ENCODE measurements at places on chromosomes 7 and 10.
A peak's percentile ranks its signal among the peaks of the same experiment; 100 is the strongest.

DNA sequence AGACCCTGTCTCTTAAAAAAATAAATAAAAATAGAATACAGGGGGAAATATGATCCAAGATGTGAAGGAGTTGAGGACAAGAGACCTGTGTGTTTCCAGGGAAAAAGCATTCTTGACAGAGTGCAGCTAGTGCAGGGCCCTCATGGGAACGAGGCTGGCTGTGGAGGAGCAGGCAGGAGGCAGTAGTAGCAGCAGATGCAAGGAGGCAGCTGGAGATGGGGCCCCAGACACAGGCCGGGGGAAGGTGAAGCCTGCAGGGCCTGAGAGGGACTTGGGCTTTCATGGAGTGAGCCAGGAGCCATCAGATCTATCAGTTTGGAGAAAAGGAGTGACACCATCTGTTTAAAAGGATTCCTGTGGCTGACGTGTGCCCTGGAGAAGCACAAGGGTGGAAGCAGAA lies 71.4 kb upstream of the ZNF438 start:
- no peak overlapping the region for H3K27ac ChIP-seq
- no peaks in the 10 kb centered on the region for H3K27me3 ChIP-seq
- H3K36me3 ChIP-seq: no peaks in the 10 kb centered on the region
- no peak for DNase-seq

DNA sequence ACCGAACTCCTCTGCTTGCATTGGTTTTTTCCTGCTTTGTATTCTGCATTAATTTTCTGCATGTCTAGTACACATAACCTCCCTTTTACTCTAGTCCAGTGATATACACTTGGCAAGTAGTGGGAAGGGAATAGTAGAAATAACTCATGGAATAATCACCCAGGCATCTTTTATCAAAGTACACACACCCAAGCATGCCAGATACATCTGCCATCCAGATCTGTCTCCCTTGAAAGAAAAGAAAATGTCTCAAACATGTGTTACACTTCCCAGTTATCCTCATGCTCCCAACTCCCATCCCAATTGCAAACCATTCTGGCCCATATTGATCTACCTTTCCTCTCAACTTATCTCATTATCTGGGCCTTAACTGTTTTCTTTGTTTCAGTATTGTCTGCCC lies 79.0 kb downstream of the PHYHIPL start:
- no peak overlapping the region for H3K27ac ChIP-seq
- no peaks in the 10 kb centered on the region for H3K36me3 ChIP-seq
- H3K4me3 ChIP-seq: no peak overlapping the region
- DNase-seq: no peak
- H3K27me3 ChIP-seq: no peaks in the 10 kb centered on the region

- no peak for DNase-seq
- H3K36me3 ChIP-seq: no peaks in the 10 kb centered on the region
- H3K4me1 ChIP-seq: no peaks in the 10 kb centered on the region
- H3K27ac ChIP-seq: no peak overlapping the region
These were observed 386.8 kb upstream of the NFE2L3 start for GRCh38 chr7:25765110-25765655.

DNA sequence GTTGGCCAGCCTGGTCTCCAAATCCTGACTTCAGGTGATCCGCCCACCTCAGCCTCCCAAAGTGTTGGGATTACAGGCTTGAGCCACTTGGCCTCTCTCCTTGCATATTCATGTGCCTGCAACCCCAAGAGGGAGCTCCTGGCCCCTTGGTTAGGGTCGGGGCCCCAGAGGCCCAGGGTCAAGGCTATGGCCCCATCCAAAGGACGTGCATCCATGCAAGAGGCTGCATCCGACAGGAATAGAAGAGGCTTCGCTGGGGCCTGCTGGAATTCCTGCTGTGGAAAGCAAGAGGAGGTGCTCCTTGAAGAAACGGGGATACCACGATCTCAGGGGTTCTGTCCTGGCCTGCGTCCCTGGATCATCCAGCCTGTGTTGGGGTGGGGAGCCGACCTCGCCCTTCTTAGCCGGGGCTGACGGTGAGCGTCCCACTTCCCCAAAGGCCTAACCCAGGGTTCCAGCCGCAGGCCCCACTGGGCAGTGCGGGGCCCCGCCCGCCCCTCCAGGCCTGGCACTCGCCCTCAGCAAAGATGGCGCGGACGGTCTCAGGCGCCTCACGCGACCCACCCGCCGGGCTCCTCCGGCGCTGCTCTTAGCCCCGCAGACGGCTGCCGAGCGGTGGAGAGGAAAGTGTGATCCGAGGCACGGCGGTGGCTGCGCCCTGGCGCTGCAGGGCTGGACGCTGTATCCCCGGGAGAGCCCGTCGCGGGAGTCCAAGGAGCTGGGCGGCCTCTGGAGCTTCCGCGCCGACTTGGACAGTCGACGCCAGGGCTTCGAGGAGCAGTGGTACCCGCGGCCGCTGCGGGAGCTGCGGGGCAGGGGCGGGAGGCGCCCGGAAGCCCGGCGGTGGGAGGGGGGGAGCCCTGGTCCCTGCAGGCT lies 54.7 kb downstream of the ZNF727 start:
- H3K4me3 ChIP-seq: no peak overlapping the region
- no peaks in the 10 kb centered on the region for H3K4me1 ChIP-seq
- no peak for DNase-seq
- no peaks in the 10 kb centered on the region for H3K36me3 ChIP-seq
- H3K27ac ChIP-seq: no peak overlapping the region
- H3K27me3 ChIP-seq: no peaks in the 10 kb centered on the region

DNA sequence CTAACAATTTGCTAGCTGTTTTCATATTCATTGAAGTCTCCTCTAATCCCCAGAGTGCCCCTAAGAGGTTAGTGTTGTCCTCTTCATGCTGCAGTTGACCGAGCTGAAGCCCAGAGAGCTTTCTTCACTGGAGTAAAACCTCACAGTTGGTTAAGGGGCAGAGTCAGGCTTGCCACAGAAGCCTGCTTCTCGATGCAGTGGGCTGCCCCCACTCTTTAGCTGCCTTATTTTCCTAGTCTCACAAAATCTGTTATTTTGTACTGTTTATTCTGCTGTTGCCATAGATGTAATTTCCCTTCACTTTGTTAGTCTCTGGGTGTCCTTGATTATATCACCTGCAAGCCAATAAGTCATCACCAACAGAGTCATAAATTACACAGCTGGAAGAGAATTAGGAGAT lies 56.3 kb upstream of the ZPBP start:
- no peak overlapping the region for H3K27ac ChIP-seq
- H3K27me3 ChIP-seq: no peaks in the 10 kb centered on the region
- DNase-seq: no peak
- peaks cover 4% of the 10 kb centered on the region for H3K36me3 ChIP-seq
- peaks cover 61% of the 10 kb centered on the region for H3K4me1 ChIP-seq

DNA sequence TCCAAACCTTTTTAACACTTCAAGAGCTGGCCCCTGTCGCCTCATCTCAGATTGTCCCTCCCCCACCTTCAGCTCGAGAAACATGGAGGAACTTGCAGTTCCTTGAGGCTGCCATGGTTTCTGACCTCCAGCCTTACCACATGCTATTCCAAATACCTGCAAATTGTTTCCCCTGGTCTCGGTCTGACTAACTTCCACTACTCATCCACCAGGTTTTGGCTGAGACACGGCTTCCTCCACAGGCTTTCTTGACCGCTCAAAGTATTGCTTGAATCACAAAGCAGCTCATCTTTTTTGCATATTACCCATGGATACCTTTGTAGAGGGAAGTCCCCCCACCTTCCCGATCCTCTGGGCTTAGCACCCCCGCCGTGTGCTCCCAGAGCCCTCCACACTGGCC lies 5.2 kb upstream of the SAMD8 start:
- H3K27me3 ChIP-seq: peaks cover 11% of the 10 kb centered on the region
- no peaks in the 10 kb centered on the region for H3K36me3 ChIP-seq
- no peak for DNase-seq
- no peak overlapping the region for H3K4me3 ChIP-seq
- peaks cover 18% of the 10 kb centered on the region for H3K4me1 ChIP-seq
- H3K27ac ChIP-seq: peak overlapping the region; percentile 12

DNA sequence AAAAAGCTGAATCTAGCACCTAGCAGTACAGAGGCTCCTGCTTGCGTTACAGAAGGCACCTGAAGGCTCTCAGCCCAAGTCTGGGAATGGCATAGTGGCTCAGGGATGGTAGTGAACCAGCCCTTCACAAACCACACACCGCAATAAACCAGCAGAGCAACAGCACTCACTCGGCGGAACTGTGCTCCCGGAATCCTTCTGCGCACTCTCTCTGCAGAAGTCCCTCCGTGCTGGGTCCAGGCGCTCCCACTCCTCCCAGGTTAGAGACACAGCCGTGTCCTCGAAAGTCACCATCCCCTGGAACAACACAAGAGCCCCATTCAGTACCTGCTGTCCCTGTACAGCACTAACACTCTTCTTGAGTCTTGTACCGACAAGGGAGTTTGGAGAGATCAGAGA lies 1.5 kb downstream of the ZNF394 start:
- peak overlapping the region; percentile 96 for H3K4me3 ChIP-seq
- H3K27ac ChIP-seq: peak overlapping the region; percentile 100
- peaks cover 4% of the 10 kb centered on the region for H3K27me3 ChIP-seq
- no peak for DNase-seq
- H3K4me1 ChIP-seq: peaks cover 22% of the 10 kb centered on the region
- H3K36me3 ChIP-seq: peaks cover 55% of the 10 kb centered on the region

GRCh38 chr10:11218395-11218794 lies 200.7 kb downstream of the CELF2 start:
- no peak for DNase-seq
- peaks cover 81% of the 10 kb centered on the region for H3K36me3 ChIP-seq
- peaks cover 70% of the 10 kb centered on the region for H3K4me1 ChIP-seq
- no peak overlapping the region for H3K27ac ChIP-seq
- no peak overlapping the region for H3K4me3 ChIP-seq

DNA sequence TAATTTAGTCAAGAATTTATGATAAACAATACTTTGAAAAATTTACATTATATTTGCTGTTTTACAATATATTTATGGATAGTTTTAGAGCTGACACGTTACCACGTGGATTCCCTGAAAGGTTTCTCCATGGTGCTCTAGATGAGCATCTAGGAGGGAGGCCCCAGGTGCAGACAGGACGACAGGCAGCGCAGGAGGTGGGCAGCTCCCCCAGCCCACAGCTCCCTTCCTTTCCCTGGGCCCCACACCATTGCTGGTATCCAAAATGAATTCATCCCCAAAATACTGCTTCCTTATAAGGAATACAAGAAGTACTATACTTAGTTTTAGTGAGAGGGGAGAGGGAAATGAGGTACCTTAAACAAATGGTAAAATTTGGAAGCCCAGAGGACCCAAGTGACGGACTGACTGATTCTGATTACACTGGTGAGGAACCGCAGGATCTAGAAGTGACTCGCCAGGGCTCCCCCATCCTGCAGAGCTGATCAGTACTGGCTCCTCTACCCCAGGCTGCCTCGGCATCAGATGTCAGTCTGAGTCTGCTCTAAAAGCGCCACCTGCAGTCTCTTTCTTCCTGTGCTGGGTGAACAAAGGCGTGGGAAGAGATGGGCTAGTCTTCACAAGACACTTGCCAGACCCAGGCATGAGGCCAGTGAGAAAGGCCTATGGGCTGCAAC lies 89.2 kb downstream of the DLG5 start:
- no peaks in the 10 kb centered on the region for H3K36me3 ChIP-seq
- peak; percentile 77 for DNase-seq
- no peaks in the 10 kb centered on the region for H3K27me3 ChIP-seq
- peaks cover 18% of the 10 kb centered on the region for H3K4me1 ChIP-seq
- H3K4me3 ChIP-seq: no peak overlapping the region

DNA sequence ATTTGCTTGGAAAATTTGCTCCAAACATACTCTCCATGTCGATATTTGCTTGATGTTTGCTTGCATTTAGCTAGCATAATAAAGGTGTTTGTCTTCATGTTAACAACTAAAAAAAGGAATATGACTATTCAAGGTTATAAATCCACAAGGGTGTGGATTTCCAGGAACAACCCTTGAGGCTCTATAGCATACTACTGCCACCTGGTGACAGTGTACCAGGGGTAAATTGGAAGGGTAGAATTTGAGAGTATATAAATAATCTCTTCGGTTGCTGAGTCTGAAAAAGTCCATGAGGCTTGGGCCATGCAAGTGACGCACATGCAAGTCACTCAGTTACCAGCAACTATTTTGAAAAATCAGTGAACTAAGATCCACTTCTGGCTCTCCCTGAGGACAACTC lies 68.4 kb downstream of the SLIT1 start:
- no peak overlapping the region for H3K4me3 ChIP-seq
- H3K27ac ChIP-seq: no peak overlapping the region
- DNase-seq: no peak
- no peaks in the 10 kb centered on the region for H3K4me1 ChIP-seq

GRCh38 chr7:152341039-152341913 lies 94.5 kb downstream of the KMT2C start:
- peaks cover 13% of the 10 kb centered on the region for H3K4me1 ChIP-seq
- no peak overlapping the region for H3K4me3 ChIP-seq
- peaks cover 5% of the 10 kb centered on the region for H3K36me3 ChIP-seq
- no peak overlapping the region for H3K27ac ChIP-seq
- DNase-seq: no peak
- no peaks in the 10 kb centered on the region for H3K27me3 ChIP-seq

- H3K4me3 ChIP-seq: no peak overlapping the region
- no peaks in the 10 kb centered on the region for H3K36me3 ChIP-seq
- no peaks in the 10 kb centered on the region for H3K4me1 ChIP-seq
- H3K27me3 ChIP-seq: peaks cover 8% of the 10 kb centered on the region
- H3K27ac ChIP-seq: no peak overlapping the region
These were observed 370.8 kb downstream of the GRID1 start for GRCh38 chr10:85995791-85996190.

DNA sequence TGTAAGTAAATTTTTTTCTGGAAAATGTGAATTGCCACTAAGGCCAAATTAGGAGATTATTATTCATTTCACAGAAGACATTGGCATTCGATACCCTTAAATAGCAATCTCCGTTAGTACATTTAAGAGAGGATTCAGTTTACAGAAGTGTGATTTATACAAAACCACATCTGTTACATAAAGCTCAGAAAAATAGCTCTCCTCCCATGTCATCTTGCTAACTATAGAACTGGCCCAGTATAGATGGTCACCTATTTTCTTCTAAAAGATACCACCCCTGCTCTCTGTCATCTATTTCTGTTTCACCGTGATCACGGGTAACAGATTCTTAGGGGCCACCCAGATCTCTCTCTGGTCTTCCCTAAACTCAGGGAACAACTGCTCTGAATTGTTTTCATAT lies 119.1 kb downstream of the HIP1 start:
- no peak overlapping the region for H3K4me3 ChIP-seq
- no peak overlapping the region for H3K27ac ChIP-seq
- H3K27me3 ChIP-seq: peaks cover 15% of the 10 kb centered on the region
- peaks cover 31% of the 10 kb centered on the region for H3K4me1 ChIP-seq
- no peaks in the 10 kb centered on the region for H3K36me3 ChIP-seq
- DNase-seq: no peak

- no peak overlapping the region for H3K4me3 ChIP-seq
- DNase-seq: no peak
- H3K4me1 ChIP-seq: peaks cover 87% of the 10 kb centered on the region
These were observed 14.4 kb downstream of the CAMK2G start for GRCh38 chr10:73859784-73860491.

Data from activated naive CD4-positive, alpha-beta T cell treated with anti-CD3 and anti-CD28 coated beads, Interleukin-2, amount 10 ng/mL, durations not matched to agents 7 days and 5 days (primary cell).